ENCODE measurements at places on chromosomes 13 and 19. TPM values are rescaled to one million over a fixed set of nuclear protein-coding genes. Genes with fewer than 3 reads are reported as not detected.

Gene CEACAM4
- total RNA-seq: not detected

Gene STAP2
- 10.0 TPM for total RNA-seq

Gene AP2S1
- total RNA-seq: 146 TPM

DNA sequence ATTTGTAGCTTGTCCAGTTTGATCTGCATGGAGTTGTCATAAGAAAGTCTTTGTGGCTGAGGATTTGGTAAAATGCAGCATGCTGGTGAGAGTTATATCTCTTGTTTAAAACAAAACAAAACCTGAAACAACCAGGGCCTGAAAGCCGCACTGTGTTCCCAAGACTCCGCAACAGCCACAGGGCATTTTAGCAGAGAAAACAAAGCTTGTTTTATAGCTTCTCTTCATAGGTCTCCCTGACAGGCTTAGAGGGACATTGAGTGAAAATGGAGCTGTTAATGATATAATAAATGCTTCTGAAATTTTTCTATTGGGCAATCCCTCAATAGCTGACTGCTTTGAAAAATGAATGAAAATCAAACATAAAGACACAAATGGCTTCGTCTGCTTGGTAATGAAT, 148.7 kb upstream of the RNF113B start:
- no peak for DNase-seq

Gene ATP8B3
- 67.7 TPM for total RNA-seq

DNA sequence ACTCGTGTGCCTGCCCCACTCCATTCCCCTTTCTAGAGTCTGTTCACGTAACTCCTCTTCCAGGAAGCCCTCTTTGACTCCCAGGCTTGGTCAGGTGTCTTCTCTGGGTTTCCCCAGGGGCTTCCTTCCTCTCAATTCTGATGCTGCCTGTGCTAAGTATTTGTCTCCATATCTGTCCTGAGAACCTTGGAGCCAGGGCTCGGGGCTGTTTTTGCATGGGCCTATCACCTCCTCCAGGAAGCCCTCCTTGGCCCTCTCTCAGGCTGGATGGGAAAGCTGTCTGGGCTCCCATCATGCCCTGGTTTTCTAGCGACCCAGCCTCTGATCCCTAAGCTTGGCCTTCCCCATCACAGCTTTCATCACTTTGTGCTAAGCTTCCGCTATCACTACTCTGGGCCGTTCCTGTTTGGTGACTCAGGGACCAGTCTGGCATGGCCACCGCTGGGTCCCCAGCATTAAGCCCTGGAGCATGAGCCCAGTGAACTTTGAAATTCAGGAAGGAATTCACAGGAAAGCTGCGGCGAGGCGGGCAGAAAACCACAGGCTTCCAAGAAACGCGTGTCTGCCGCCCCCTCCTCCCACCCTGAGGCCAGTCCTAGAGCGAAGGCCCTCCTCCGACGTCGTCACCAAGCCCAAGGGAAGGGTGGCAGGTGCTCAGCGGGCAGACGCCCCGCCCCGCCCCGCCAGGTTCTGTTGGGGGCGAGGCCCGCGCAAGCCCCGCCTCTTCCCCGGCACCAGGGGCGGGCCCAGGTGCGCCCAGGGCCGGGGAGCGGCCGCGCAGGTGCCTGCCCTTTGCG, 486 bp upstream of the SPINT2 start:
- DNase-seq: no peak
